CD4-positive, alpha-beta memory T cell (primary cell): ENCODE measurements at places on chromosomes 2 and 18.

DNA sequence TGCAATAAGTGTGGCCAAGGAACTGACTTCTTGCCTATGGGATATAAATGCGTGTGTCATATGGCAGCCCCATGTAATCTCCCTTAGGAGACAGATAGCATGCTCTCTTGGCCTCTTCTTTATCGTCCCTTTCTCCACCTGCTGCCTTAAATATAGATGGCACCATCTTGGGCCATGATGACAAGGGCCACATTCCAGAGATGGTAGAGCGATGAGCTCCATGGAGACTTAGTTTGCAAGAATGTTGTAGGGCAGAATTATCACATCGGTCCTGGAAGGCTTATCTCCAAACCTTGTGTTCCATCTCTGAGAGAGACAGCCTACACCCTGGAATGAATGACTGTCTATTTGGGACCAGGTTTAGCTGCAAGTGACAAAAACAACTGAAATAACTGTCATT lies 536.7 kb downstream of the TNS1 start:
- no peak for DNase-seq

GRCh38 chr2:191190861-191191552 lies 40.2 kb upstream of the STAT4 start:
- DNase-seq: no peak

DNA sequence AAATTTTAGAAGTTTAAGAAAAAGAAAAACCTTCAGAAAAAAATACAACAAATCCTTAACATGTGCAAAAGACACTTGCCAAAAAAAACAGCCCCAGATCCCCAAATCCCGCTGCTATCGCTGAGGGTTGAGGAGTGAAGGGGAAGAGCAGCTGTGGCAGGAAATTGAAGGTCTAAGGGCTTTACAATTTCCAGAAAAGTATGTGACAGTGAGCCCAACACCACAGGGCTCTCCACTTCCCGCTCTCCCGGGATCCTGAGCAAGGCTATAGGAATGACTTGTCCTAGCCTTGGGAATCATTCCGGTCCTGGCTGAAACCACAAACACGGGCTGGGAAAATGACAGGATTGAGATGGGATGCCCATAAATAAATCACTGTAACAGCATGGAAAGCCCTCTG lies 191.4 kb downstream of the TMEM163 start:
- DNase-seq: no peak

GRCh38 chr18:58536202-58536516 lies 92.7 kb downstream of the ALPK2 start:
- DNase-seq: no peak

- no peak for DNase-seq
Measured at GRCh38 chr2:7539760-7540159, 622.5 kb downstream of the RNF144A start.

GRCh38 chr2:124039762-124040291 lies 14.7 kb downstream of the CNTNAP5 start:
- no peak for DNase-seq

DNA sequence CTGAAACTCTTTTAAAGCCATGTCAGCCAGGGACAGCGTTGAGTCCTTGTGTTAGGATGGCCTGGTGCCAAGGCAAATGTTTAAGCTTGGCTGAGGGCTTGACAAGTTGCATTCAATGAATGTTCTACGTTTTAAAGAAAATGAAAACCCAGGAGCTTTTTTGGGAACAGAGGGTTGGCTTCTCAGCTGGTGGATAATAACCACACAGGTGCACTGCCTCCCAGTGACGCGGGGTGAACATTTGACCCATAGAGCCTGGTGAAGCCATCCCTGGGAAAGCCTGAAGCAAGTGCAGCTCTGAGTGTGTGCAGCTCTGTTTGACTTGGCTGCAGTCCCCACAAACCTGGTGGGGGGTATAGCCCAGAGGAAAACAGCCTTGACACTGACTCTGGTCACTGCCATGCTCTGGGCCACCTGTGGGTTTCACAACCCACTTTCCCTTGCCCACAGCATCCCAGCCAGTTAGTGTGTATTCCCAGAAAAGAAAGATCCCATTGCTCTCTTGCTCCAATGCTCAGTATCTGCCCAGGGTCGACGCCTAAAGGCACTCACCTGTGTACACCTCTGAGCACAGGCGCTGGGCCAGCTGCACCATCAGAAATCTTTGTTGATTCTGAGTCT lies 874.9 kb downstream of the RNF144A start:
- no peak for DNase-seq

DNA sequence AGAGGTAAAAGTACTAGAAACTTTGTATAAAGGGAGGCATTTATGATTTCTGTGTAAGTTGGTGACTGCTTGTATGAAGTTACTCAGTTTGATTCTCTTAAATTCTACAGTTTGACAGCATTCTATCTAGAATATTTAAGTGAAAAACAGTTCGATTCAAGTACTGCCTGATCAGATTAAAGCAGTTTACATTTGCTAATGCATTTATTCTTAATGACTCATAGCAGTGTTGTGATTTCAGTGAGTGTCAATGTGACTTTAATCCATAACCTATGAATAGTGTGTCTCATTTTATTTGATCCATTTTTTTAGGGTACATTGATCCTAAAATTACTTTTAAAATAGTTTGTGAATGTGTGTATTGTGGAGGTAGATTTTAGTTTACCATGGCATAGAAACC lies 35.7 kb downstream of the WDR43 start:
- no peak for DNase-seq

DNA sequence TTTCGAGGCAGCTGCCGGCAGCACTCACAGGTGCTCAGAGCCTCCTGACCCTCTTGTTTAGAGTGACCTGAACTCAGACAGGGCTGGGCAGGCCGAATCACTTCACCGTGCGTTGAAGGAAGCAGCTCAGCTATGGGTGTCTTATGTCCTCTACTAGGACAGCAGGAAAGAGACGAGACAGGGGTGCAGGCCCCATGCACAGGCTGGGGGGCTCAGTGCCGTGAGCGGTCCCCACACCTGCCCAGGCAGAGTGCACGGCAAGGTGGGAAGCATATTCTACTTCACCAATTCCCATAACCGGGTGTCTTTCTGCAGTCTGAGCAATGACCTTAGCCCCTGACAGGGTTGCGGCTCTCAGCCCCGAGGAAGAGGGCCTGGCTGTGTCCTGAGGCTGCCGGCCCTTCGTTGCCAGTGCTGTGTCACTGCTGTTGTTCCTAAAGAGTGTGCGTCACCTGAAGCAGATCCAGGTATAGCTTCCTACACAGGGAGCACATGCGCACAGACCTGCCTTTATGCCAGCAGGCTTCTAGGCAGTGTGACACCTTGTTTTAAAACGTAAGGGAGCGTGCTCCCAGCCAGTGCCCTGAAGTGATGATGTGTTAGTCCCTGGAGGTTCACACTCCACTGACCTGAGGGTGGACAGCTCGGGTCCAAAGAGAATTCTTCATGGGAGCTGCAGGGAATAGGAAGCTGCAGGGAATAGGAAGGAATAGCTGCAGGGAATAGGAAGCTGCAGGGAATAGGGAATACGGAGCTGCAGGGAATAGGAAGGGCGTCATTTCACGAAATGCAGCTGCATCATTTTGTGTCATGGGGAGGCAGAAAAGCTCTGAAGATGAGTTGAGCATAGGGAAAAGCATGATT lies 207.9 kb upstream of the SALL3 start:
- no peak for DNase-seq

DNA sequence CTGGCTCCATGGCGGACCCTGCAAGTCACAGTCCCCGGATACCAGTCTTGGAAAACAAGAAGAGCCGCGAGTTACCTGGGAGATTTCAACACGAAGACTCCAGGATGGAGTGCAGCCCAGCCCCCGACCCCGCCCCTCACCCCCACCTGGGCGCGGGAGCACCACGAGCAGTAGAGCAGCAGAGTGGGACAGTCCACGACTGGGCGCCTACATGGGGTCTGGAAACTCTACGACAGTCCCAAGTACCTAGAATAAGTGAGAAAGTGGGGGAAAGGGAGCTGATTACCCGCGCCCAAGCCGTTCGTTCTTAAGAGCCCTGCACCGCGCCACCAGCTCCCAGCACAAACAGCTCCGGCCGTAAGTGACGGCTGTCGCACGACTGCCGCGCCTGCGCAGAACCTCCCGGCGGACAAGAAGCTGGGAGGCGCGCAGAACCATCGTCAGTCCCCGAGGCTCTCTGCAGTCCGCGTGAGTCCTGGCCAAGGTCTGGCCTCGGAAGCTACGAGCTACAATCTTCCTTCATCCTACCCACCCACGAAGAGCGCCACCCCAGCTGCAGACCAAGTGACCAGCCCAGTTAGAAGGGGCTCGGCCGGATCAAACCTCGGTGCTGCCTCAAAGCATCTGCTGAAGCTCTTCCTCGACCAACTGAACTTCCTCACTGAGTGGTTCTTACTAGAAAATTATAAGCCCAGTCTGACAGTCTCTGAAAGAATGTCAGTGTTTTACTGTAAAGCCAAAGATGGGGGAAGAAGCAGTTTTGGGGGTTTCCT lies at the start of gene DPY30:
Gene DPY30 (minus strand): TSS at position 359 of the 773 bp plus-strand sequence. CDS start 349 bp downstream, at position 10.
- DNase-seq: peak; percentile 90

DNA sequence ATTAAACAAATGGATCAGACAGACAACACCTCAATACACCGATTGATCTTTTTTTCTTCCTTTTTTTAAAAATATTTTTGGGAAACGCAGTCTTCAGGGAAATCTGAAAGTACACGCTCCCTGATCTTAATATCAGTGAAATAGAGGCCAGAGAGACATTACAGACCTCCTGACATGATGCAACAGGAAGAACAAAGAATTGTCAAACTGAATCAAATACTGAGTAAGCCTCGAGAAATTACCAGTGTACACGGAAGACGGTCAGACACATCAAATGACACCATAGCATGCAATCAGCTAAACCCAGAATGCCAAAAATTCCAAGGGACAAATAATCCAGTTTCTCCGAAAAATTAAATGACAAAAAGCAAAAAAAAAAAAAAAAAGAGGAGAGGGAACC lies 80.2 kb upstream of the NFU1 start:
- no peak for DNase-seq

GRCh38 chr2:230849633-230850357 lies 14.9 kb upstream of the ITM2C start:
- DNase-seq: peak; percentile 60

DNA sequence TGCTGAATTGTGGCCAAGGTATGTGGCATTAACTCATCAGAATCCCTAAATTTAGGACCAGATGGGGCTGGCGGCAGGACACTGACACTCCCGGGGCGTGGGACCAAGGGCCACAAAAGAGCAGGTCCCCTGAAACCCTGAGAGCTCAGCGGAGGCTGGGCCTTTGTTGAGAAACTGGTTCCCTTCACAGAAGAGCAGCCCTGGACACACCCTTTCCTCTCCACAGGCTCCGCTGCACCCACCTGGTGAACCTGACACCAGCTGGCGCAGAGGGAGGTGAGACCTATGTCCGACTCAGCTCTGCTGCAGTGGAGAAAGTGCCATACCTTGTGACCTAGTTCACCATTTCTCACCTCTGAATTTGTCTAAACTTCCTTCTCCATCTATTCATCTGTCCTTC lies 119.5 kb downstream of the RTP5 start:
- DNase-seq: no peak

DNA sequence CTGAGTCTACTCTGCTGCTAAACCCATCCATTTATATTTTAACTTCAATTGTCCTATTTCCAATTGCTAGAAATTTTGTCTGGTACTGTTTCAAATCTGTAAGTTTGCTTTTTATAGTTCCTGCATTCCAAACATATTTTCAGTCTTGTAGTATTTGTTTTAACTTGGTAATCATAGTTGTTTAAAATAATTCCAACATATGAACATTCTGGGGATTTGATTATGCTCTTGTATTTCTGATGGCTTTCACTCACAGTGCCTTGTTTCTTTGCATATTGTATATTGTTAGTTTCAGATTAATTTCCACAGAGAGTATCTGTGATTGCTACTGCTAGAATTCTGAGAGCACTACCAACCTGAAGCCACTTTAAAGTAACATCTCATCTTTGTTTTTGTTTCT lies 202.4 kb downstream of the ETAA1 start:
- DNase-seq: no peak

DNA sequence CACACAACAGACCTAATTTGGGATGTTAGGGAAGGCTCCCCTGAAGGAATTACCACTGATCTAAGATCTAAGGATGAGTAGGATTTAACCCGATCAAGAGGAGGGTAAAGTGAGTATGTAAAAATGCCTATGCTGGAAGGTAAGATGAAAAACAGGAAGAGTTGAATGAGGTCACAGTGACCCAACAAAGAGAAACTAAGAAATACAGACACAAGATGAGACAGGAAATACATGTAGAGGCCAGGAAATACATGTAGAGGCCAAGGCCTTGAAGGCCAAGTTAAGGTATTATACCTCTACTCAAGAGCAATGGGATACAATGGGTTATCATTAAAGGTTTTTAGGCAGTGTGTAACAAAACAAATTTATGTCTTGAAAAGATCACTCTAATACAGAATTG lies 131.6 kb upstream of the TANK start:
- no peak for DNase-seq

GRCh38 chr18:1017227-1018058 lies 112.8 kb downstream of the ADCYAP1 start:
- DNase-seq: no peak

GRCh38 chr2:63663013-63663864 lies 74.5 kb downstream of the MDH1 start:
- DNase-seq: no peak

DNA sequence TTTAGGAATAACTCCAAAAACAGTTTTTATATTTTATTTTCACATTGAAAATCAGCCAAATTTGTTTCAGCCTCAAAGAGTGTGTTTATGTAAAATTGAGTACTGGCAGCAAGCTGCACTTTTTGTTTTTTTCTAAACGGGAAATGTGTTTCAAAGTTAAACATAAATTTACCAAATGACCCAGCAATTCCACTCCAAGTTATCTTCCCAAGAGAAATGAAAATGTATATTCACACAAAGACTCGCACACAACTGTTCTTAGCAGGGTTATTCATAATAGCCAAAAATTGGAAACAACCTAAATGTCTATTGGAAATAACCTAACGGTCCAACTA lies 9.3 kb downstream of the ALPK2 start:
- DNase-seq: no peak

DNA sequence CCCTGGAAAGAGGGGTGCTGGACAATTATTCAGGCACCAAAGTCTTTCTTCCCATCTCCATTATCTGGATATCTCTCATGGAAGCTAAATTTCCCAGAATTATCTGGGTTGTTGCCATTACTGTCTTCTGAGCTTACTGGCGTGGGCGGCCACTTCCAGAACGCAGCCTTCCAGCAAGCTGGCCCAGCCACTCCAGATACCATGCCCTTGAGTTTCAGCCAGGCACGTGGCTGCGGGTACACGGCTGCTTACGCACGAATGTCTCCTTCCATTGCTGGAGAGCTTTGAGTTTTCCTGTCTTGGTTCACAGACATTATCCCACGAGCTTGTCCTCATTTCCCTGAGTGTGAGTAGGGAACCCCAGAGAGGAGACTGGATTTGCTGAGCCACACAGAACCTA lies 32.7 kb downstream of the CELF4 start:
- DNase-seq: no peak

DNA sequence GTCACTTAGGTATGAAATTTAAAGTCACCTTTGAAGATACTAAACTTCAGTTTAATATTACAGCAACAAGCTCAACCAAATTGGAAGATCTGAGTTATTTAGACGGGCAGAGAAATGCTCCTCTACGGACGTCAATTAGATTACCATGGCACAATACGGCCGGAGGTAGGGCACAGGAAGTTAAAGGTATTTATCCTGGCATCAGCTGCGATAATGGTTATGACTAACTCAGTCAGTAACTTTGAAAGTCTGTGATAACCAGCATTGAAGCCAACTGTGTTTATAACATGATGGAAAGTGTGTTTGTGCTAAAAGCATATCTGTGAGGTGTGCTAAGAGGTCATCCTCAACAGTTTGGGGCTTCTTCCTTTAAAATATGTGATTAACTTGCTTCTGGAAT lies 117.3 kb downstream of the WDSUB1 start:
- no peak for DNase-seq

GRCh38 chr18:23852236-23853045 lies 162.1 kb upstream of the TTC39C start:
- no peak for DNase-seq
